NCI-H1930 (cell line): ENCODE measurements at places on chromosomes 6 and 20.
A peak's percentile ranks its signal among the peaks of the same experiment; 100 is the strongest.

GRCh38 chr6:57262488-57262887 lies 40.4 kb upstream of the RAB23 start:
- no peak for DNase-seq

- no peak for DNase-seq
Observed at GRCh38 chr20:10951216-10951615, 277.4 kb upstream of the JAG1 start.

- no peak for DNase-seq
Observed at GRCh38 chr20:64119681-64120341, 12.4 kb upstream of the NPBWR2 start.

DNA sequence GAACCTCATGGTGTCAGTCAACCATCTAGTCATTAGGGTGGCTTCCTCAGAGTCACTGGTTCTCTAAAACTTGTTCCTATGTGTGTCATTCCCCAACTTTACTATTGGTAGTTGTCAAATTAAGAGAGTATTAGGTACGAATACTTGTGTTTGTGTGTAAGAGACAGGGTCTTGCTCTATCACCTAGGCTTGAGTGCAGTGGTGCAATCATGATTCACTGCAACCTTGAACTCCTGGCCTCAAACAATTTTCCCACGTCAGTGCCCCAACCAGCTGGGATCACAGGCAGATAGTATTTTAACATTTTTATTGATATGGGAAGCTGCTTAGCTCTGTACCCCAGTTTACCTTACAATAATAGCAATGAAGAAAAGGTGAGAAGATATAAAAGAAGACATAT lies 50.6 kb downstream of the BMP6 start:
- no peak for DNase-seq

DNA sequence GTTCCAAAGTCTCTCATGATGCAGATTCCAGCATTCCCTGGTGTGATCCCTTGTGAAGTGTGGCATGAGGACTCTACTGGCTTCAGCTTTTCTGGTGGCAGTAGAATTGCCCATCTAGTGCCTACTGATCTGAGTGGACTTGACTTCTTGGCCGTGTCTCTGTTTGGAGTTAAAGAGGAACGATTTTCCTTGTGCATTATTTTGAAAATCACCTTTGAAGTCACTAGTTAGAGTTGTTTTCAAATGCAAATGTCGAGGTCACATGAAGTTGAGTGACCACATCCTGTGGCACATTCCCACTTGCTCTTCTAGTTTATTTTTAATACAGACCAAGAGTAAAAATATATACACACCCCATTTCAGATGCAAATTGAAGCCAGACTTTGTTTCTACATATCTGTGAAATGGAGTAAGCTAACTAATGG lies 270.7 kb upstream of the TAB2 start:
- no peak for DNase-seq

DNA sequence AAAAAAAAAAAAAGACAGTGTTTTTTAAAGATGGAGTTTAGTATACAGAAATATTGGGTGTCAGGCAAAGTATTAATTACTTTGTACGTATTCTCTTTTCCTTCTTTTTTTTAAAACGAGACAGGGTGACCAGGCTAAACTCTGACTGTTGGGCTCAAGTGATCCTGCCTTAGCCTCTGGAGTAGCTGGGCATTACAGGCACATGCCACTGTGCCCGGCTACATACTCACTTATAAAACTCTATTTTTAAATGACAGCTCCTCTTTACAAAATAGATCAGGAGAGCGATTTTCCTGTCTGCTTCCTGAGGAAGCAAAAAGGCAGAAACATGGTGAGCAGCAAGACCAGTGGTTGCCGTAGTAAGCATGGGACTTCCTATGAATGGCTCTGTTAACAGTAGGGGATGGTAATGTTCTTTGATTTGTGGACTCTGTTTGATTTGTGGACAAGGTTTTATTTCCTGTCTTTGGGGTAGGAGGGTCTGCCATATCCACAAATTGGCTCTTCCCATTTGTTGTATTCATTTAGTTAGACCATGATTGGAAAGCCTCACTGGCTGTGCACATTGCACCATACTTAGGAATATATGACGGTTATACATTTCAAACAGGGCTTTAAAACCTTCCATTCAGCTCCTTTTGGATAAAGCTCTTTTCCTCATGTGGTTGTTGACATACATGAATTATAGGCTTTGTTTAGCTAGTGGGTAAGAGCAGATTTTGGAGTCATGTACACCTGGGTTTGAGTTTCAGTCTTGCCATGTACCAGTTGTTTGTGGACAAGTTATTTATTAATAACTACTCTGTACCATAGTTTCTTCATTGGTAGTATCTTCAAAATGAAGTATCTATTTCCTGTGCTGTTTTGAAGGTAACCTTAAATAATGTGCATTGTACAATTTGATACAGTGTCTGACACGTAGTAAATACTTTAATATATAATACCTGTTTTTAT lies 45.1 kb downstream of the PTPRA start:
- no peak for DNase-seq

DNA sequence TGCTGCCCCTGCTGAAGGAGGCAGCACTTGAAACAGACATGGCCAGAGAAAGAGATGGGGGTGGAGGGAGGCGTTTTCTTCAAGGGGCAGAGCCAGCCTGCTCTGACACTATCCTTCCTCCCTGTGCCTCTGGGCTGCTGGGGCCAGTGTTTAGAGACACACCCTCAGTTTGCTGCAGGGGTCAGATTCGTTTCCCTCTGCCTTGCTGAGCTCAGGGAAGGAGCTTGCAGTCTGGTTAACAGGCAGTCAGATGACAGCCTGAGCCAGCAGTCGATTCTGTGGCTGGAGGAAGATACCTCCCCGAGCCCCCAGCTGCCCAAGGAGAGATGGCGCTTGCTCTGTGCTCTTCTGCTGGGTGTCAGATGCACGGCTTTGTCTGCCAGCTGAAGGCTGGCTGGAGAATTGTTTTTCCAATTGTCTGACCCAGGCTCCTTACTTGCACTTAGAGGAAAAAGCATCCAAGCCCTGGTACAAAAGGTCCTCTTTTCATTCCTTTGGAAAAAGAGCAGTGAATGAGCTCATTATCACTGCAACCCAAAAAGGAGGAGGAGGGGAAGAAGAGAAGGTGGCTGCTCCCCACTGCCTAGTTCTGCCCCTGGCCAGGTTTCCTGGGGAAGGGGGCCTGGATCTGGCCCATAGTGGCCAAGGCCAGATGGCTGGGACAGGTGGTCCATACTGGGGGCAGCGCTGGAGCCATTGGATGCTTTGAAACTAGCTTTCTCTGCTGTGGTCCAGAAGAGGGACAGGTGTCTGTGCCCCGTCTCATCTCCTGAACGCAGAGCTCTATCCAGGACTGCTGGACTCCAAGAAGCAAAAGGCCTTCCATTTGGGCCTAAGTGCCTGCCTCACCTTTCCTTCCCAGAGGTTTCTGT lies 88.2 kb downstream of the TCP11 start:
- no peak for DNase-seq

DNA sequence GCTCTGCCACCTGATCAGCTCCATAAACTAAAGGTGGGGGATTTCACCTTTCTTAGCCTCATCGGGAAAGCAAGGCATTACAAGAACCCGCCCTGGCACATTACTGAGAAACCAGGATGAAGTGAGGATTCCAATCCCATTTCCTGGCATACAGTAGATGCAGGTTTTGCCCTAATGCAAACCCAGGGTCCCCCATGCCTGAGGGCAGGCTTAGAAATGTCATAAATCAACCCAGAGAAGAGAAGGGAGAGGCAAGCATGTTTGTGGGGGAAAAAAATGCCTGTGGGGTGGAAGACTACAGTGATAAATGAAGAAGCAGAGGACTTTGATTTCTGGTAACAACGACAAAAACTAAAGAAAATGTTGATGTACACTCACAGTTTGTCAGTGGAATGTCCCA lies 18.0 kb upstream of the PMEPA1 start:
- no peak for DNase-seq

DNA sequence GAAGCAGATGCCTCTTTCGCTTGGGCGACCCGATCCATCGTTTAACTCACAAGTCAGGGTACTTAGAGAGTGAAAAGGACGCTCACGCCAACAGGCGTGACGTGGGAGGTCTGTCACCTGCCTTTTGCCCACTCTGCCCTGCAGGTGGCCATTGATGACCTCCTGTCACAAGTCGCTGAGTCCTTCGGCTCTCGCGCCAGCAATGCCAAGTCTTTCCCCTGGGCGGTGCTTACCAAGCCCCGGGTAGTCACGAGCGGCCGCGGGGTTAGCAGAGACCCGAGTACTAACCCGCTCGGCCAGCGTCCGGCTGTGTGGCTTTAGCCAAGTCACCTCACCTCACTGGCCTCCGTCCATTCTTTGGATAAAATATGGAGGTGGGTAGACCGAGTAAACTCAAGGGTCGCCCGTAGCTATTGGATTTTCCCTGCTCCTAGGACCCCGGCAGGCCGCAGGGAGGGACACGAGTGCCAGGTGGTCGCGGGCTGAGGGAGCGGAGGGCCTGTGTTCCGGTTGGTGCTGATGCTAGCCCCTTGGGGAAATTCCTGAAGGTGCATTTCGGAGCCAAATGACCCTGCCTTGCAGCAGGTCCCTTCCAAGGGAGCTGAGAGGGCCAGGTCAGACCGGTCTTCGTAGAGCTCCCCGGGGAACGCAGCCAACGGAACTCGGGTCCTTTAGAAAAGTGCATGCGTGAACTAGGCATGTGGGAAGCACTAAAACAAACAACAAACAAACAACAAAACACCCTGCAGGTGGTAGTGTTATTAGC lies 668 bp downstream of the PKIB start:
- DNase-seq: peak; percentile 38

GRCh38 chr6:45838996-45839395 lies 176.7 kb downstream of the CLIC5 start:
- DNase-seq: no peak

DNA sequence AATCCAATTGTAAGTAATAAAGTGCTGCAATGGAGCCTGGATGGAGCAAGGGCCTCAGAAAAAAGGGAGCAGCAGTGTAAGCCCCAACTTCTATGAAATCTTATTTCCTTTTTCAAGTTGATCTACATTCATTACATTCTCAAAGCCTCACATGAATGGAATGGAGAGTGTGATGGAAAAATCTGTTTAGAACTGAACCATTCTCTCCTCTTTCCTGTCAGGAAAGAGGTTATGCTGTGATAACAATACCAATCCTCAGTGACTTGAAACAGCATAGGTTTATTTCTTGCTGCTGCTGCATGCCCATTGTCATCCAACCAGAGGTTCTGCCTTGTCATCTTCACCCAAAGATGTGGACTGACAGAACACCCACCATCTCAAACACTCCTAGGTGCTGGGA lies 8.9 kb upstream of the OR2H2 start:
- no peak for DNase-seq

GRCh38 chr6:95648636-95649035 lies 71.3 kb downstream of the MANEA start:
- no peak for DNase-seq

DNA sequence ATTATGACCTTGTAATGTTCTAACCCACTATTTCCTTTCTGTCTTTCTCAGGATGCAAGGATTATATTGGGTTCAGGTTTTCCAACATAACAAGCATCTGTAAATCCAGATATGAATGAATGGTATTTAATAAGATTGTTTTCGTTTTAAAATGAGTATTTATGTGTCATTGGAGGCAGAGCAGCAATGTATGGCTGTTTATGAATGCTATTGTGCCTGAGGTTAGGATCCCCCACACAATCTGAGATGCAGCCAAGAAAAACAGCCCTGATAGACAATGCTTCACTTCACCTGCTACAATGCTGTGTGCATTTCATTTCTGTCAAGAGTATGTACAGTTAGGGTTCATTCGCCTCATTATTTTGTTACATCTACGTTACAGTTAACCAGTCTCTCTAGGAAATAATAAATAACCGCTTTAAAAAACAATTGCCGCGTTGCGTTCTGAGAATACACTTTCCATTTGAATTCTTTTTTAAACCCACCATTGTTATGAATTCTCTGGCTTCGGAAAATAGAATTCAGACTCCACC lies 19.6 kb downstream of the TFAP2A start:
- no peak for DNase-seq

DNA sequence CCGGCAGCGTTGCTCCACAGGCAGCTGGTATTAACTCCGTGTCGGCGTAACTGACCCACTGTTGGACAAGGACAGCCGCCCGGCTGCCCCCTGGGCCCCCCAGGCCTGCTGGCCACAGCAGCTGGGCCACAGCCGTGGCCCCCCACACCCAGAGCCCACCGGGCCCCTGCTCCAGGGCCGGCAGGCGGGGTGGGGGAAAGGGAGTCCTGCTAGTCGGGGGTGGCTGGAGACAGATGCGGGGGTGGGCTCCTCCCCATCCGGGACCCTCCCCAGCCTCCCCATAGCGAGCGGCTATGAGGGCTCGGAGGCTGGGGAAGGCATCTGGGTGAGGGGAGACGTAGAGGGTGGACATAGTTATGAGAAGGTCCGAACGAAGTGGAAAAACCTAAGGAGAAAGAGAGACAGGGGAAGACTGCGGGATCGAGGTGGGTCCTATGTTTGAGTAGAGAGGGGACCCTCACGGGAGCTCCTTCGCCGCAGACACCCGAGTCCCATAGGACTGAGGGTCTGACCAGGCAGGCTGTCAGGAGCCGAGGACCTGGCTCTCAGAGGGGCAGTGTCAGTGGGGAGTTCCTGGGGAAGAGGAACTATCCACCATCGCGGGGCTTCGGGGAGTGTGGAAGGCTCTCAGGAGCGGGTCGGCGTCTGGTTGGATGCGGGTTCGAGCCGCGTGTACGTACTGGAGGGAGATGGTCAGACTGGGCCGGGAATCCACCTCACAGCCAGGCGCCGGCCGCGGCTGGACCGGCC lies 511 bp downstream of the VARS1 start:
- DNase-seq: no peak

DNA sequence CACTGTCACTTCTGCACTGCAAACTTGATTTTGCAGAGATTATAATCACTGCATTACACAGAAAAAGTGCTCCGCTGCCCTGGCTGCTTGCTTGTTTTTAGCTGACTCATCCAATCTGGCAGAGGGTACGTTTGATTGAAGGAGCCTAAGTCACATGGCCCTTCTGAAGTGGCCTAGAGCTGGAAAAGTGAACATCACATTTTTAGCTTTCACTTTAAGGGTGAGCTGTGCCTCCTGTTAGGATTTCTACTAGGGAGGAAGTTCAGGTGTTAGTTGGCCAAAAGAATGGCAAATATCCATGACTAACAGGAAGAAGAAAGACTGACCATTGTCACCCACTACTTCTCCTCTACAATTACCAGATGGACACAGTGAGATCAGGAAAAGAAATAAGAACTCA lies 889.1 kb upstream of the MAP3K7 start:
- DNase-seq: no peak
